ENCODE measurements at places on chromosomes 2 and 18.

- DNase-seq = no peak
Observed at GRCh38 chr2:218226903-218227302, 9.9 kb downstream of the ARPC2 start.

DNA sequence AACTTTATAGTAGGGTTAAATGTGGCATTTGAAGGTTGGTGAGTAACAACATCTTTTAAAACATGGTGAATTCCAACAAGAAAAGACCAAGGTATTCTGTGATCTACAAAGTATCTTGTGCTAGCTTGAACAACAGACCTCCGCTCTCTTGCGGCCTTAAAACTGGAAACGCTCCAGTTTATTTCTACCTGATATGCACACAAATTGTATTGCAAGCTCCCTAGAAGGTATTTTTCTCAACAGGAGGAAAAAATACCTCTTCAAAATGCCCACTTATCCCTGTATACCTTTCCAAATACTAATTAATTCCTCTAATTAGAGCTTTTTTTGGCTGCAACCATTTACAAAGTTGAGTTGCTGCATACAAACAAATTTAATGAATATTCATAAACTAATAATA lies 69.5 kb downstream of the KCNH7 start:
- DNase-seq = no peak

- no peak for DNase-seq
Observed at GRCh38 chr18:2982022-2982421, 30.9 kb downstream of the LPIN2 start.

DNA sequence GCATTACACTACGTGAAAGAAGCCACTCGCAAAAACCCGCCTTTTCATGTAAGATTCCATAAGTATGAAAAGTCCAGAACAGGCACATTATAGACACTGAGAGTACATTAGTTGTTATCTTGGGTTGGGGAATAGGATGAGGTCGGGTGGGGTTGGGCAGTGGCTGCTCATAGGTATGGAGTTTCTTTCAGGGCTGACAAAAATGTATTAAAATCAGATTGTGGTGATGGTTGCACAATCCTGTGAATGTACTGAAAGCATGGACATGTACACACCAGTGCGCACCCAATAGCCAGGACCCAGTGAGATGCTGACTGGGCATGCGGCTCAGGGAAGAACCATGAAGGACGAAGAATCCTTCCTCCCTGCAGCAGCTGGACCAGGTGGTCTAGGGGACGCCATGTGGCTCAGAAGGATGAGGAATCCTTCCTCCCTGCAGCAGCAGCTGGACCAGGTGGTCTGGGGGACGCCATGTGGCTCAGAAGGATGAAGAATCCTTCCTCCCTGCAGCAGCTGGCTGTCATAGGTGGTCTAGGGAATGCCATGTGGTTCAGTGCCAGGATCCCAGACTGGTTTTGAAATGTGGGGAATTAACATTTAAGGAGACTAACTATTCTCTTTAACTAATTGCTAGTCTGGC lies 50.1 kb downstream of the MBP start:
- no peak for DNase-seq

- DNase-seq = no peak
Observed at GRCh38 chr2:108835040-108835439, 48.5 kb downstream of the CCDC138 start.

- DNase-seq = no peak
Observed at GRCh38 chr18:34799291-34799690, 89.2 kb downstream of the DTNA start.

DNA sequence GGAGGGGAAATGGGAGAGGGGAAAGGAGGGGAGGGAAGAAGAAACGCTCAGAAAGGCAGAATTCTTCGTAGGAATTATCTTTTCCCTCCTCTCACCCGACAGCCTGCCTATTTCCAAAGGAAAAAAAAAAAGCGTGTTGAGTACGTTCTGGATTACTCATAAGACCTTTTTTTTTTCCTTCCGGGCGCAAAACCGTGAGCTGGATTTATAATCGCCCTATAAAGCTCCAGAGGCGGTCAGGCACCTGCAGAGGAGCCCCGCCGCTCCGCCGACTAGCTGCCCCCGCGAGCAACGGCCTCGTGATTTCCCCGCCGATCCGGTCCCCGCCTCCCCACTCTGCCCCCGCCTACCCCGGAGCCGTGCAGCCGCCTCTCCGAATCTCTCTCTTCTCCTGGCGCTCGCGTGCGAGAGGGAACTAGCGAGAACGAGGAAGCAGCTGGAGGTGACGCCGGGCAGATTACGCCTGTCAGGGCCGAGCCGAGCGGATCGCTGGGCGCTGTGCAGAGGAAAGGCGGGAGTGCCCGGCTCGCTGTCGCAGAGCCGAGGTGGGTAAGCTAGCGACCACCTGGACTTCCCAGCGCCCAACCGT lies at the start of gene GAD1:
Gene GAD1, plus strand, starts transcription at position 384 of the 589 bp plus-strand sequence. CDS start 1,705 bp downstream, outside the sequence.
- DNase-seq = peak; percentile 50

- no peak for DNase-seq
Observed at GRCh38 chr2:16332681-16333557, 332.7 kb downstream of the CYRIA start.

GRCh38 chr2:179195141-179195540 lies 69.5 kb downstream of the SESTD1 start:
- no peak for DNase-seq

- no peak for DNase-seq
Observed at GRCh38 chr2:139162456-139162855, 382.3 kb upstream of the NXPH2 start.

GRCh38 chr2:85953476-85953875 lies 64.7 kb upstream of the ST3GAL5 start:
- no peak for DNase-seq

DNA sequence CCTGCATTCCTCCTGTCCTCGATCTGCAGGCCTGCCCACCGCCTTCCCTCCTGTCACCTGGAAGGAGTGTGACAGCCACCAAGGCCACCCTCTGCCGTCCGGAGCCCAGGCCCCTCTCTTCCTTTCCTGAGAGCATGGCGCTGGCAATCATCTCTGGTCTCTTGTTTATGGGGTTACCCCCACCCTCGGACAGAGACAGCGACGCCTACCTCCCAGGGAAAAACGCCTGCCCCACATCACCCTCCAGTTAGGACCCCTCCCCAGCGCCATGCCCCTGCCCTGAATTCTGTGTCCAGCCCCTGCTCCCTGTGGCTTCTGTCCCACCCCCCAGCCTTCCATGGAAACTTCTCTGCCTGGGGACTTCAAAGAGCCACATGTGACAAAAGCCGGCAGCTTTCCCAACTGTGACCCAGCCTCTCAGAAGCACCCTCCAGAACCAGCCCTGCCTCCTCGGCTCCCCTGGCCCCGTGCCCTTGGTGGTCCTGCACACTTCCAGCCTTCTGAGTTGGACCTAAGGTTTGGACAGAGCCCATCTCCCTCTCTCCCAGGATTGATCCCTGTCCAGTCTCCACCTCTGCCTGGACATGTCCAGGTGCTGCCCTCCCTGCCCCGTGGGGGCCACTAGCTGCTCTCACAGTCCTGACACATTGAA lies 145.0 kb upstream of the HDAC4 start:
- DNase-seq = no peak

GRCh38 chr2:66013456-66013855 lies 421.5 kb upstream of the MEIS1 start:
- DNase-seq = no peak

DNA sequence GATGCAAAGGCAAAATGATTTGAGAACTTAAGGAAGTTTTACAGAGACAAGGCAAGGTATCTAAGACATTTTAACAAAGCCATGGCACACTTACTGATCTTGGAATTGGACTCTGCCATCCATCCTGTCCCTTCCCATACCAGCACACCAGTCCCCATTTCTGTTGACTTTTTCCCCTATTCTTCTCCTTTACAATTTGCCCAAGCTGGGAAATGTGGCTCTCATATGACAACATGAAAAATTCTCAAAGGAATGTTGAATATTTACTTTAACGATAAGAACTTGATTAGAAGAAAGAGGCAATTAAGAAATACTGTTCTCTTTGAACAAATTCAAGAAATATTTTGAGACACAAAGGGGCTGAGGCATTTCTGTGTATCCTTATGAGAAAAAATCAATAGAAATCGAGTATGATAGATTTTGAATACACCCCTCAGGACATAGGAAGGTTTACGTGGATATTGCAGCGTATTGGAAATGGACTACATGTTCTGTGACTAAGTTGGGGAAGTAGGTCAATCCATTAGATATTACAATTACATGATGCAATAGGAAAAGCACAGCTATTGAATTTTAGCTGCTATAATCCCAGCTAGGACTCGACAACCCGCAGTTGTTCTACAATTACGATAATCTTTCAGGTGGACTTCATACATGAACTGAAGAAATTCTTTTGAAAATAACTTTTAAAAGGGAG lies 201.6 kb downstream of the TRIB2 start:
- DNase-seq = no peak

- no peak for DNase-seq
Observed at GRCh38 chr18:58640891-58641610, 12.2 kb upstream of the ALPK2 start.
